ENCODE measurements at places on chromosomes 7 and 10.

- DNase-seq: no peak
Observed at GRCh38 chr10:100654782-100655325, 90.5 kb upstream of the PAX2 start.

- no peak for DNase-seq
Observed at GRCh38 chr10:113423981-113424721, 128.7 kb upstream of the HABP2 start.

GRCh38 chr7:55164527-55164926 lies 145.7 kb downstream of the EGFR start:
- no peak for DNase-seq

DNA sequence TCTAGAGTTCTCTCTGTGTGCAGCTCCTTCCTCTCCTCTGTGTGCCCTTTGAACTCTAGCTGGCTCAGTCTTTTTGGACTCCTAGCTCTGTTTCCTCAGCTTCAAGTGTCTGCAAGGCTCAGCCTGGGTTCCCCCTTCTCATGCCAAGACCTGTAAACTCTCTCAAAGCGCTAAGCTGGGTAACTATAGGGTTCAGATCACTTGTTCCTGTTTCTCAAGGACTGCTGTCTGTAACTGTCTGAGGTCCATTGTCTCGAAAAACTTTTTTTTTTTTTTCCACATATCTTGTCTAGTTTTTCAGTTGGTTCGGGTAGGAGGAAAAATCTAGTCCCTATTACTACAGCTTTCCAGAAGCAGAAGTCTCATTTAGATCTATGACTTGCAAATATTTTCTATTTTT lies 46.6 kb upstream of the PPP1R17 start:
- DNase-seq: no peak

- DNase-seq: no peak
Observed at GRCh38 chr10:101218351-101219138, 10.7 kb downstream of the LBX1 start.

DNA sequence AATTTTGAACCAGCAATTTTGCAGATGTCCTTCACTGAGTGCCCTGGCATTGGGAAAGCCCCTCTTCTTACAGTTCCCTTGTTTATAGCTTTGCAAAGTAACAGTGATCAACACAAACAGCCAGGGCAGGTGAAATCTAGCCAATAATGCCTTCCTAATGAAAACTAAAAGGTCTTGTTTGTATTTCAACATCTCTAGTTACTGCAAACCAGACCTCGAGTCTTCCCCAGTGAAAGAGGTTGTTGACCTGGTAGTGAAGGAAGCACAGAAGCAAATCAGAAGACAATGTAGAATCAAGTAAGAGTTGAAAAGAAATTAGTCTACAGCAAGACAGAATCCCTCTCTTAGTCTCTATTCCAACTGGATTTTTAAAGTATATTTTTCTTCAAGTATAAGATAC lies 231.2 kb downstream of the SNX13 start:
- DNase-seq: no peak

- DNase-seq: no peak
Observed at GRCh38 chr10:29470355-29470705, 164.4 kb downstream of the SVIL start.

GRCh38 chr10:48439581-48440041 lies 133.1 kb downstream of the MAPK8 start:
- DNase-seq: no peak

GRCh38 chr10:42638821-42639270 lies 476 bp upstream of the ZNF33B start:
- DNase-seq: no peak

- no peak for DNase-seq
Observed at GRCh38 chr7:71521506-71521905, 389.6 kb downstream of the GALNT17 start.

- peak; percentile 13 for DNase-seq
Observed at GRCh38 chr10:6347391-6347951, 144.7 kb downstream of the PFKFB3 start.

- DNase-seq: no peak
Observed at GRCh38 chr7:91233212-91233611, 31.0 kb upstream of the FZD1 start.

GRCh38 chr10:48658975-48659269 lies 25.8 kb upstream of the WDFY4 start:
- DNase-seq: no peak

DNA sequence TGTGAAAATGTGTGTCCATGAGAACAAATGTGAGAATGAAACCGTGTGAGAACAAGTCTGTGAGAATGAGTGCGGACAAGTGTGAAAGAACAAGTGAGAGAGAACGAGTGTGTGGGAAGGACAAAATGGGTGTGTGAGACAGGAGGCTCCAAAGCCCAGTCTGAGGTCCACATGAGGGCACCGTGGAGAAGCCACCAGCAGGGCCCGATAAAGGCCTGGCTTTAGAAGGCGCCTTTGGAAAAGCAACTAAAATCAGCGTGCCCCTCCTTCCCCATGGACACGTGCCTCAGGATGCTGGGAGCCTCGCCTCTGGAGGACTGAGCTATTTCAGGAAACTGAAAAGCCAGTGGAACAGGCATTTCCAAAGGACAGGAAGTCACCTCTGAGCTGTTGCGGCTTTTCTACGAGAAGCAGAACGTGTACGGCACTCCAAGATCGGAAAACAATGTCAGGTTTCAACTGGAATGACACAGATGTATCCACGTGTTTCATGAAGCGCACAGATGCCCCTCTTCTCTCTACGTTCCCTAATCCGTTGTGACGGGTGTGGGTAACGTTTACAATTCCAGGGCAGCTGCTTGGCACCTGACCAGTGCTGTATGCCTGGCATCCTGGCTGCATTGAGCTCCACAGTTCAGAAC lies 46.4 kb downstream of the ESYT2 start:
- no peak for DNase-seq

- DNase-seq: no peak
Observed at GRCh38 chr10:113890769-113891168, 36.3 kb downstream of the NHLRC2 start.

DNA sequence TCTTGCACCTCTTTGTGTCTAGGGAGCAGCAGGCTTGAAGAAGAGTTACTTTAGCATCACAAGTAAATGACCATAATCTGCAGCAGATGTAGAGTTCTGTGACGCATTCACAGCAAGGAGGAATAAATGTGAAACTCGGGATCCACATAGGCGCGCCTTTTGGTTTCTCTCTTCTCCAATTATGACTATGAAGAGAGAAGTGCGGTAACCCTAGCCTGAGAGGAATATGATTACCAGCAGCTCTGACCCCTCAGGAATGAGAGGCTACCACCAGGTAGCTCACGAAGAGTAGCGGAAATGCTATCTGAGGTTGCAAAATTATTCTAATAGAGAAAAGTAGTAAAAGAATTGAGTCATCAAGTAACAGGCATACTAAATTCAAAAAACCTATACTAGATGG lies 25.2 kb upstream of the DMTF1 start:
- no peak for DNase-seq

GRCh38 chr7:139883814-139884213 lies 54.8 kb downstream of the TBXAS1 start:
- no peak for DNase-seq

- no peak for DNase-seq
Observed at GRCh38 chr10:117007080-117007479, 2.1 kb upstream of the SHTN1 start.

DNA sequence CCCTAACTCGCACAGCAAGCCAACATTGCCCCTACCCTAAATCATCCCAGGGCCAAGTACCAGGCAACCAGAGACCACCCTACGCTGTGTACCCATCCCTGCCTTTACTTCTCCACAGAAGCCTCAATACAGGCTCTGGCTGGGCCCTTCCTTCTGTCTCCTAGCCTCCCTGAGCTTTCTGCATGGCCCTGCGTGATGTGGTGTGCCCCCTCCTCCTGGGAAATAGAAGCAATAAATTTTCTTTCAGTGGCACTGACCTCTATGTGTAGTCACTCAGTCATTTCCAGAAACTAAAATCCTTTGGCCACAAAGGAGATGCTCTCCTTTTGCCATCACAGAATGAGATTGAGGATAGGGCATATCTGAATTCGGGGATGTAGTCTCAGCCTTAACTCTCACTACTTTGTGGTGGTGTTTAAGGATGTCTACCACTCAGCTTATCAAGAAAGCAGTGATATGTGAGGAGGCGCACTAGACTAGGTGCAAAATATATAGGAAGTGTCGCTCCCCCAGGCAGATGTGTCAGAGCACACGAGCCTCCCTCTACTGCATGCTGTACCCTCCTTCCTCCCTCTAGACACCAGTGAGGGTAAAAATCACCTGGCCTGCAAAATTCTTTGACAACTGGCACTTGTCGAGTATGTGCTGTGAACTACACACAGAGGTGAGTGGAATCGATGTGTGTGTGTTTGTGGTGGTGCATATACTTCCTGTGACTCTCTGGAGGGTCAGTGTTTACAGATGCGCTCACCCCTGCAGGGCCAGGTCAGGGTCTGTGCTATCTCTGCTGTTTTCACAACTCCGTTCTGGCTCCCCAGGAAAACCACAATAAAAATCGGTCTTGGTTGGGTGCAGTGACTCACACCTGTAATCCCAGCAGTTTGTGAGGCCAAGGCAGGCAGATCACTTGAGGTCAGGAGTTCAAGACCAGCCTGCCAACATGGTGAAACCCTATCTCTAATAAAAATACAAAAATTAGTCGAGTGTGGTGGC lies 825.9 kb upstream of the IGFBP3 start:
- no peak for DNase-seq

DNA sequence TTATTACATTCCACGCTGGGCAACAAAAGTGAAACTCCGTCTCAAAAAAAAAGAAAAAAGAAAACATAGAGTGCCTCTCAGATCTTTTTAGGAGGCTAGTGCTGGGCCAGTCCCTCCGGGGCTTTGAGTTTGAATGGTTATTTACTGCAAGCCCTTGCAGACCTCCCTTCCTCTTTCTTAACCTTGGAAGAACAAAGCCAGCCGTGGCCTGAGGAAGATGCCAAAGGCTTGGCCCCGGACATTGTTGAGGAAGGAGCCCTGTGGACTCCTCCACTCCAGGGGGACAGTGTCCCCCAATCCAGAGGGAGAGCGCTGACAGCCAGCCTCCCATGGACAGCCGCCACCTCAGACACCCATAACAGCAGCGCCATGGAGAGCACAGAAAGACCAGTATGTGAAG lies 5.0 kb downstream of the TSPAN33 start:
- DNase-seq: no peak

DNA sequence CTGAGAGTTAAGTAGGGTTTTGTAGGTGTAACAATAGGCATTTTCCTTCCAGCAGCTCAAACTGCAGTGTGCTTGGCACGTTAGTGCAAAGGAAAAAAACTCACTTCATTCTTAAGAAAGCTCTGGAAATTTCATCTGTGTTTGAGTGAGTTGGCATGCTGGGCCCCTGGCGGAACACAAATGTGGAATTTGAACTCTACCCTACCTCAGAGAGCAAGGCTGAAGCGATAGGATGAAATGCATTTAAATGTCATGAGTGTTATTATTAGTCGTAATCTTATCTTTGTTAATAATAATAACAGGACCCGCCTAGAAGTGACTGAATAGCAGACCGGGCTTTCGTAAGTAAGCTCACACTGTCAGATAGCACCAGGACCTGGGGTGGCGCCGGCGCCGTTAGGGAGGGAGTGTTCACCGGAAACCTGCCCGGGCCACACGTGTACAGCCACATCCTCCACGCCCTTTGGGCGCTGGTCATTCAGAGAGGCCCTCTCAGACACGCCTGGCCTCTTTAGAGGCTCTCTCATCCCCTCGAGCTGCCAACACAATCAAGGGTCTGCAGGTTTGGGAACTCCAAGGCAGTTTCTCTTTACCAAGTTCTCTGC lies 63.5 kb downstream of the GRK5 start:
- peak; percentile 40 for DNase-seq

DNA sequence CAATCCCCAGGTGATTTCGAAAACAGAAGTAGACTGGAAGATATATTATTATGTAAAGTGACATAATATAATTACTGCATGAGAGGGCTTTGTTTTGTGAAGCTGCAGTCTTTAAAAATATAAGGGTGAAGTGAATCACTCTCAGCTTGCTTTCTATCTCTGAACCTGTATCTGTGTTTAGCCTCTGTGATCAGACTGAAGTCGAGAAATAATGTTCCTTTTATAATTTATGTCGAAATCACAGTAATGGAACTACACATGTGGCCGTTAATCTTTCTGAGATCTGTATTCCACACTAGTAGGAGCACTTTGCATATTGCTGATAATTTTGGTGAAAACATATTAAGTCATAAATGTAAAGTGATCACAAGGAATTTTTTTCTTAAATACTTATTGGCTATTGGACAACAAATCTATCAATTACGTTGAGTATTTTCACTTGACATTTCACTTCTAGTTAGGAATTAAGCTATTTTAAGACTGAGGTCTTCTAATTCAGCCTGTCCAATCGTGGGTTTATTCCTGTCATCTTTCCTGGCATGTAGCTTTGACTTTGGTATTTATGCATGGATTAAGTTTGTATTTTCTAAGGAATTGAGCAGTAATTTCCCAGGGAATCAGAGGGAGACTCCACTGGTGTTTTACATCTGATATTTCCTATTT lies 268.2 kb upstream of the POT1 start:
- no peak for DNase-seq

GRCh38 chr10:28945959-28946358 lies 268.6 kb downstream of the BAMBI start:
- DNase-seq: no peak

- no peak for DNase-seq
Observed at GRCh38 chr10:28190196-28190595, 112.7 kb downstream of the MPP7 start.

DNA sequence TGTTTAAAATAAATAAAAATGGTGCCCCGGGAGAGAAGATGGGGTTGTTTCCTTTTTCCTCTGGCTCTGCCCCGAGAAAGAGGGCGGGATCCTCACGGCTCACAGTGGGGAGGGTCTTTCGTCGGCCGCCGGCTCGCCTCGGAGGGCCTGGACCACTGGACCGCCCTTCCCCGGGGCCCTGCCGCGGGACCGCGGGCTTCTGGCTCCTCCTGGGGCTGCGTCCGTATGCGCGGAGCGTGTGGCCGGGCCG lies 3.5 kb upstream of the IGF2BP3 start:
- no peak for DNase-seq

DNA sequence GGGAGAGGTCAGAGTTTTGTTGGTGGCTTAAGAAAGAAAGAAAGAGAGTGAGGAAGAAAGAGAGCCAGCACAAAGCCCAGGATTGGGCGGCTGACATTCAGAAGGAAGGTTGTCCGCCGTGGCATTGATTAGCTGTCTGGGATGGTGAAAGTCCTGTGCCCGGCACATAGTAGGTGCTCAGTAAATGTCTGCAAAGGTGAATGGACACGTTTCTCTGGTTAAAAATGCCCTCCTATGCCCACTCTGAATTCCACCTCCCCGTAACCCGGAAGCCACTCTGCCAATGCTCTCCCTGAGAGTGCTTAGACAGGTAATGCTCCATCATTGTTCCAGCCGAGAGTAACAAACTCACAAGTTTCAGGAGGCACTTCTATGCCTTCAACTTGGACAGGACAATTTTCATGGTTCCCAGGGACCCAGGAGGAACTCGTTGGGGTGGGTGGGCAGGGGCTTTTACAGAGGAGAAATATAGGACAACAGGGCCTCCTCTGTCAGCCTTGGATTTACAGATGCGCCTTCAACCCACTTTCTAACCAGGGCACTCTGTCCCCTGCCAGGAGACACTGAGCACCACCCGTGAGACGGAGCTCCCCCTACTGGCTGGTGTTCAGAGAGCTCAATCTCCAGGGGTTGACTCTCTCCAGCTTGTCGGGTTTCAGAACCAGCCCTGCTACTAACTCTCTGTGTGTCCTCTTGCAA lies 411.5 kb upstream of the ZMIZ1 start:
- peak; percentile 46 for DNase-seq
